ENCODE measurements at places on chromosomes 12 and 14.

DNA sequence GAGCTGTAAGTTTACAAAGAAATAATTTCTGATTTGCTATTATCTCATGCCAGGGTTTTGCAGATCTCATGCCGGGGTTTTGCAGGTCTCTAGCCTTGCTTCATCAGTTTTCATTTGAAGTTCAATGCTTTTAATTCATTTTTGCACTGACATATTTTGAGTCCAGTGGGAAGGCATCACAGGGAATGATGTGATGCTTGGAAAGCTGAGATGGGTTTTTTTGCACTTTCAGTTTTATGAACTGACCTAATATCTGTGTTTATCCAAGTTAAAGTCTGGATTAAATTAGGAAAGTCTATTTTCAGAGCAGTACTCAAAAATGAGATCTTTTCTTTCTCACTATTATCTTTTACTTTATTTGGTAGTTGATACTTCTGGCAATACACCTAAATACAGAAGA is 23.6 kb upstream of the REP15 start:
- DNase-seq: no peak

- DNase-seq: no peak
Measured at GRCh38 chr12:106790020-106790419, 15.5 kb downstream of the RIC8B start.

DNA sequence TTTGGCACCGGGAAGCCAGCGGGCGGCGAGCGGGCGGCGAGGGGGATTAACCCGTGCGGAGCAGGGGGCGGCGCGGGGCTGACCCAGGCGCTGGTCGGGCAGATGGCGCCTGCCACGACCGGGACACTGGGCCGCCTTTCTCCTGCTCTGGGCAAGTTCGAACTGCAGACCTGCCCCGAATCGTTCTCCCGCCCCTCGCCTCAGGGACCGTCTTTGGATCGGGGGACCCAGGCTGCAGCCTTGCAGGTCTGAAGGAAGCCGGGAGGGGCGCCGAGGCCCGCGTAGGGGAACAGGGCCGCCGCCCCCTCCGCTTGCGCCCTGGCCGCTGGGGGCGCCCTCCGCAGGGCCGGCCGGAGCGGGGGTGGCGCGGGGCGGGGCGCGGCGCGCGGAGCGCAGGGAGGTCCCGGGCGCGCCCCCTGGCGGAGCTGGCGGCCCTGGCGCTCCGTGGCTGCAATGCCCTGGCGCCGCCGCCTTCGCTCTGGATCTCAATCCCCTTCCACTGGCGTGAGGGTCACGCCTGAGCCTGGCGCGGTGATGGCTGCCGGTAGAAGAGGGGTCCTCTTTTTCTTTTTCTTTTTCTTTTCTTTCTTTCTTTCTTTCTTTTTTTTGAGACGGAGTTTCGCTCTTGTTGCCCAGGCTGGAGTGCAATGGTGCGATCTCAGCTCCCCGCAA is 449 bp upstream of the LTBP2 start:
- peak; percentile 76 for DNase-seq

GRCh38 chr12:93793983-93794382 is 116.8 kb downstream of the CRADD start:
- DNase-seq: no peak

- DNase-seq: no peak
Measured at GRCh38 chr14:78697341-78697740, 527.2 kb downstream of the NRXN3 start.

DNA sequence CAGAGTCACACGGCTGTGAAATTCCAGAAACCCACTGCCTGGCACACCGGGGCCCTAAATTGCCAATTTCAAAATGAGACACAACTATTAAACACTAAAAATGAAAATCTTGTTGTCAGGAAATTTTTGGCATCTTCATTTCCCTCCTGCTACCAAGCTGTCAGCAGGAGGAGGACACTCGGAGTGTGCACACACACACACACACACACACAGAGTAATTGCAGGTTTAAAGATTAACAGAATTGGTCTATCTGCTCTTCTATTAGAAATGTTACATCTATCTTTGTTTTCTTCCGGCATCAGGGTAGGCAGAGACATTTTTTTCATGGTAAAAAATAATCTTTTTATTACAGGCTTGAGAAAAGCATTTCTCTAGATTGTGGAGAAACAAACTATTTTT is 314.2 kb downstream of the EGLN3 start:
- DNase-seq: no peak

- no peak for DNase-seq
Measured at GRCh38 chr14:51547260-51547659, 104.5 kb upstream of the FRMD6 start.

GRCh38 chr14:31884776-31885379 is 192.2 kb upstream of the ARHGAP5 start:
- no peak for DNase-seq

GRCh38 chr12:5571115-5571514 is 139.2 kb downstream of the NTF3 start:
- DNase-seq: no peak

- DNase-seq: no peak
Measured at GRCh38 chr12:74732826-74733225, 195.2 kb downstream of the ATXN7L3B start.

DNA sequence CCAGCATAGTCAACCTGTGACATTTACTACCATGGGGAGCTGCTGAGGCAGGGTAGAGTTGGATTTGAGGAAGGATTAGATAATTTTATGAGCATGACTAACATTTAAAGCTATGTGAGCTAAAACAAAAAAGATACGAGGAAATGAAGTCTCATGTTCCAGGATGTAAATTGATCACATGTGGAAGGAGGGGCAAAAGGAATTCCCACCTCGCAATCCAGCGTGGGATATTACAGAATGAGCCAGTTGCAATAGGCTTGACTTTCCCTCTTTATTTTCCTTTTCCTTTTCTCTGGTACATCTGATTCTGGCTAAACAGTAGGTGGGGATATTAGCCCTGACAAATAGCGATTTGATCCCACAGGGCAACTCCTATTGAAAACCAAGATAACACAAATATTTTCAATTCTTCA is 214.9 kb upstream of the HMGA2 start:
- no peak for DNase-seq

GRCh38 chr12:80766897-80767296 is 50.2 kb downstream of the MYF5 start:
- DNase-seq: no peak

GRCh38 chr14:92844204-92844603 is 50.1 kb downstream of the GOLGA5 start:
- DNase-seq: no peak

DNA sequence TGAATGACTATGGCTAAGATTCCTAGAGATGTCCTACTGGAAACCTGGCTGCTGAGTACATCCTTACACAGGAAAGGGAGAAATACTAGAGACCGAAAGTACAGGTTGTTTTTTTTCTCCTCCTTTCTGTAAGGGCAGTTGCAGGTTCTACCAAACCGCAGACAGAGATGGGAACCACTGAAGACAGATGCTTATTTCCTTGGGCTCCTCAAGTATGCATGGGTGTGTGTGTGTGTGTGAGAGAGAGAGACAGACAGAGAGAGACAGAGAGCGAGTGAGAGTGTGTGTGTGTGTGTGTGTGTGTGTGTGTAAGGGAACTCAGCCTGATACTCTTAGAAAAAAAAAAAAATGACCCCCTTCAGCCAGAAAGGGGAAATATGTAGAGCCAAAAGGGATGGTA is 42.5 kb downstream of the MAP4K5 start:
- no peak for DNase-seq

DNA sequence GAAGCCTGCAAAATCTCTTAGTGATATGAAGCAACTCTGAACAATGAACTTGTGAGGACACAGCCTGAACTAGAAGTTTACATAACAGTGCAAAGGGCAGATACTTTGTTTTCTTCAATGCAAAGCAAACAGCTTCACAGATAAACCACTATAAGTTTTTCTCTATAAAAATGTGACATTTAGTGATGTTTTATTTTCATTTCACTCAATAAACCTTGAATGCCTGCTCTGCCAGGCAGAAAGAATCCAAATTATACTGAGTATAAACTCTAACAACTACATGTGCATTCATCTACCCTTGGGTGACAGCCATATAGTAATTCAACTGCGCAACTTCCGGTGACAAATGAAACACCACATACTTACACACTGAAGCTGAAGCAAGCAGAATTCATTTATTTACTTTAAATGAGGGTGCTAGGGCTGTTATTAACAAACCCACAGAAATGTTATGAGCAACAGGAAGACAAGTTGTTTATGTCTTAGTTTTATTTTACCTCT is 10.3 kb downstream of the DCP1B start:
- no peak for DNase-seq

- peak; percentile 63 for DNase-seq
Measured at GRCh38 chr12:11649413-11650285, at the start of gene ETV6. TSS of gene ETV6 (plus strand) at chr12:11649674. CDS start at chr12:11650128, 454 bp downstream.

DNA sequence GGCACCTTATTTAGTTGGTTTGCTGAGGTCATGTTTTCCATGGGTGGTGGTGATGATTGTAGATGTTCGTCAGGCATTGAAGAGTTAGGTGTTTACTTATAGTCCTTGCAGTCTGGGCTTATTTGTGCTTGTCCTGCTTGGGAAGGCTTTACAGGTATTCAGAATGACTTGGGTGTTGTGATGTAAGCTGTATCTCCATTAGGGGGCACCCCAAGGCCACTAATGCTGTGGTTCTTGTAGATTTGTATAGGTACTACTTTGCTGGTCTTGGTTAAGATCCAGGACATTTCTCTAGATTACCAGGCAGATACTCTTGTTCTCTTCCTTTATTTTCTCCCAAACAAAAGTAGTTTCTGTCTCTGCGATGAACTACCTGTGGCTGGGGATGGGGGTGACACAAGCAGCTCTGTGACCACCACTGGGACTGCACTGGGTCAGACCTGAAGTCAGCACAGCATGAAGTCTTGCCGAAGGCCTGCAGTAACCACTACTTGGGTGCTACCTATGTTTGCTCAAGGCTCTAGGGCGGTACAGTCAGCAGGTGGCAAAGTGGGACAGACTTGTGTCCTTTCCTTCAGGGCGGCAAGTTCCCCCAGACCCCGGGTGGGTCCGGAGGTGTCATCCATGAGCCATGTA is 35.8 kb upstream of the FBXO33 start:
- no peak for DNase-seq

DNA sequence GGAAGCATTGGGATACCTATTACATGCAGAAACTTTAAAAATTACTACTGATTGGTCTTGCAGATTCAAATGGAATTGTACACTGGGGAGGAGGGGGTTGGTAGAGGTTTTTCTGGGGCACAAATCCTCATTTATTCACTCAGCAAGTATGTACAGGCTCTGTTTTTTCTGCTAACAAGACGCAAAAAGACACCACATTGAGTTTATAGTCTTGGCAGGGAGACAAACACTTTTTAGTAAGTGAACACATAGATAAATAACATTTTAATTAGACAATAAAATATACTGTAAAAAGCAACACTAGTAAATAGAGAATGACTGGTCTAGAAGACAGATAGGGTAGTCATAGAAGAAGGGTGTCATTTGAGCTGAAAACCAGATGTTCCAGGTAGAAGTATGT is 23.8 kb downstream of the GLIPR1L2 start:
- no peak for DNase-seq

- DNase-seq: no peak
Measured at GRCh38 chr12:46101485-46101869, 111.1 kb upstream of the SCAF11 start.

DNA sequence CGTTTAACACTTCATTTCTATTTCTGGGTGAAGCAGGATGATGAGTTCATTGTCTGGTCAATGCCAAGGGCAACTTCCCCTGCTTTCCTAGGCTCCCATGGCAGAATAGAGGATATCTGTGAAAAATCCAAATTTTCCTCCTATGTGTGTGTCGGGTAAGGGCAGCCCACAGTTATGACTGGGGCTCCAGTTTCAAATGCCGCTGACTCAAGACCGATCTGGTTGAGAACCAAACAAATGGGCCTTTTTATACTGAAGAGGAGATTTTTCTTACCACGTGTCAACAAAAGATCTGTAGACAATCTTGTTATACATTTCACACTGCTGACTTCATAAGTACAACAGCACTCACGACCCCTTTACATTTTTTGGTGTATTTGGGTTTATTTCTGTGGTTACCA is 120.8 kb downstream of the CHST11 start:
- DNase-seq: no peak

GRCh38 chr12:81300454-81300853 is 222.6 kb downstream of the ACSS3 start:
- DNase-seq: no peak

DNA sequence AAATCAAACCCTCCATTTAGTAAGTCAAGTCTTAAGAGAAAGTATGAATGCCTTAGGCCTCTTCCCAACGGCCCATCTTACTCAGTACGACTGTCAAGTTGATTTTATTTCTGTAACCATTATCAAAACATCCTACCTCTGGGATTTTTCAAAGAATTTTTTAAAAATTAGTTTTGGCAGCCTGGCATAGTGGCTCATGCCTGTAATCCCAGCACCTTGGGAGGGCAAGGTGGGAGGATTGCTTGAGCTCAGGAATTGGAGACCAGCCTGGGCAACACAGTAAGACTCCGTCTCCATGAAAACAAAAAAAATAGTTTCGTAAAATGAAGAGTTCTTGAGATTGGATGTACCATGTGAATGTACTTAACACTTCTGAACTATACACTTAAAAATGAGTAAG is 4.1 kb downstream of the FGD6 start:
- no peak for DNase-seq

- DNase-seq: no peak
Measured at GRCh38 chr12:101891462-101891971, 14.1 kb downstream of the DRAM1 start.

DNA sequence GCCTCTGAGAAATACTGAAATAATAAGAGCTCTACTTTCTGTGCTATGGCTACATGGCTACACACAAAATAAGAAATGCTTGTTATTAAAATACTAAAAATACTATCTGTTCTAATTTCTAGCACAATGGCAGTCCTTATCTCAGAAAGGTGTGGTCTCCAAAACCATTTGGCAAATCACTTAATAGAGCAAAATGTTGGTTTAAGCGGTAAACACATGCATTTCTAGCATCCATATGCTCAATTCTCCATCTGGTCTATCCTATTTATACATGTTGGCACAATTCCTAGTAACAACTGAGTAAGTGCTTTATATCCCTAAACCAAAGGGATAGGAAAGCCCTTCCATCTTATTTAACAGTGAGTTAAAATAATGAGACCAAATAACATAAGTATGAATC is 107.0 kb downstream of the PAPLN start:
- DNase-seq: no peak

DNA sequence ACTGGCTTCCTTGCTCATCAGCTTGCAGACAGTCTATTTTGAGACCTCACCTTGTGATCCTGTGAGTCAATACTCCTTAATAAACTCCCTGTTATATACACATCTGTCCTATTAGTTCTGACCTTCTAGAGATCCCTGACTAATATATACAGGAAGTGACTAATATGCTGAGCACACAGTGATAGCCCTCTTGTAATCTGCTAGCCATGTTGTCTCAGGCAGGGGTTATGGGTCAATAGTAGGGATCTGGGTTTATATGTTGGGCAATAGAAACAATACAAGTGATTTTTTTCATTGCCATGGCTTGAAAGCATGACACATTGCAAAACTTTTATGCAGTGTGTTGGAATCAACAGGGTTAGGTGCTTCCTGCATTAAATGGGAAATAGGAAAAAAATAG is 562.2 kb downstream of the GALC start:
- no peak for DNase-seq
